Cerebellar cortex (tissue), 1 donor: ENCODE measurements at places on chromosomes 2 and 18.

GRCh38 chr2:237682856-237683670 is 55.7 kb downstream of the LRRFIP1 start:
- no peak for DNase-seq

- no peak for DNase-seq
Observed at GRCh38 chr18:11943551-11943950, 35.4 kb upstream of the MPPE1 start.

DNA sequence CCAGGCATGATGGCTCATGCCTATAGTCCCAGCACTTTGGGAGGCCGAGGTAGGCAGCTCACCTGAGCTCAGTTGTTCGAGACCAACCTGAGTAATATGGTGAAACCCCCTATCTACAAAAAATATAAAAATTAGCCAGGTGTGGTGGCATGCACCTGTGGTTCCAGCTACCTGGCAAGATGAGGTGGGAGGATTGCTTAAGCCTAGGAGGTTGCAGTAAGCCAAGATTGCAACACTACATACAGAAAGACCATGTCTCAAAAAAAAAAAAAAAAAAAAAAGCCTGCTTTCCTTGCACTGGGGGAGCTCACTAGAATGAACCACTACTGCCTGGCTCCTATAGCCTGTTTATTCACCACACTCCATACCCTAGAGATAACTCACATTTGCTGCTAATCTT is 7.4 kb upstream of the MAT2A start:
- no peak for DNase-seq

DNA sequence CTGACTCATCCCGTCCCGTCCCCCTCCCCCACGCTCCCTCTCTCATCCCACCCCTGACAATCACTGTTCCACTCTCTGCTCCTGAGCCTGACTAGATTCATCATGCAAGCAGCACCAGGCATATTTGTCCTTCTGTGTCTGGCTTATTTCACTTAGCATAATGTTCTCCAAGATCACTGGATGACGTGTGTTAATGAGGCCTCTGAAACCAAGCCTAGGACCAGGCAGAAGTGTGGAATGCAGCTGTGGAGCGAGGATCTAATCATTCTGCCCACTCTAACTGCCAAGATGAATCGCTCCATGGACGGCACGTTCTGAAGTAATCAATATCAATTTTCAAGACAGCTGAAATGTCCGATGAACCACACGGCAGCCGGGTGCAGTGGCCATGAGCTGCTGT is 122.4 kb upstream of the ZNF236 start:
- no peak for DNase-seq

- DNase-seq = no peak
Observed at GRCh38 chr2:232687382-232688160, 9.6 kb upstream of the GIGYF2 start.

DNA sequence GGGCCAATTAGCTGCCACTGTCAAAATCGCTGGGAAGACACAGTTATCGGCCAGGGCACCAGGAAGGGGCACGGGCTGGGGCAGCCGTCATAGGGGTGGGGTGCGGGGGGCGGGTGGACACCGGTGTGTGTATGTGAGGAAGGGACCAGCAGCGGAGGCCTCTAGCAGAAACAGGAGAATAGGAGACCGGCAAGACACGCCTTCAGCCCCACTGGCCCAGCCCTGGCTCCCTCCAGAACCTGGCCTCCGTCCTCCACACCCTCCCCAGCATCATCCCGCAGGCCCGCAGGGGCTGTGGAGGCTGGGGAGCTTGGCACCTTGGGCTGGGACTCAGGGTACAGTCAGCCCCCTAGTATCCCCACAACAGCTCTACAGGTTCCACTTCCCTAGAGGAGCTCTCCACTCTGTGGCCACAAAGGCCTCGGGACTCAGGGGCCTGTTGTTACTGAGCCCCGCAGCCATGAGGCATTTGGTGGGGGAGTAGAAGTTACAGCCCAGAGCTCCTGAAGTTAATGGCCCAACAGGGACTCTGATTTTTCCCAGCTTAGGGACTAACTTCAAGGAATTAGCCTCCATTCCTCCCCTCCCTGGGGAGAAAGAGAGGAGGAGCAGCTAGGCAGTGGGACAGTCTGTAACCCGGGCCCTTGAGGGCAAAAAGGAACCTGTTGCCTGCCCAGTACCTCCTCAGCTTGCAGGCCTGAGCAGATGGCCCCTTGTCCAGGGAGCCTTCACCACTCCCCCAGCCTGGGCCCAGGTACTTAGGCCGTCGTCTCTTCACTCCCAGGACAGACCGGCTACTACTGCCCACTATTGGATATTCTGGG is 19.9 kb downstream of the SH2D6 start:
- DNase-seq = peak; percentile 42
